ENCODE measurements at places on chromosomes 16 and 17. TPM values are rescaled to one million over a fixed set of nuclear protein-coding genes. Genes with fewer than 3 reads are reported as not detected.

The TMIGD1 gene
- total RNA-seq: not detected

GRCh38 chr16:10871157-10871991 lies 5.6 kb upstream of the CIITA start:
- no peak for DNase-seq
- H3K27me3 ChIP-seq: no peaks in the 10 kb centered on the region
- H3K4me3 ChIP-seq: no peak overlapping the region
- H3K27ac ChIP-seq: no peak overlapping the region
- no peaks in the 10 kb centered on the region for H3K36me3 ChIP-seq
- peaks cover 2% of the 10 kb centered on the region for H3K4me1 ChIP-seq

GRCh38 chr16:11405331-11406176 lies 60.3 kb downstream of the RMI2 start:
- DNase-seq: no peak
- peaks cover 2% of the 10 kb centered on the region for H3K4me1 ChIP-seq
- no peaks in the 10 kb centered on the region for H3K27me3 ChIP-seq
- H3K27ac ChIP-seq: no peak overlapping the region
- H3K36me3 ChIP-seq: no peaks in the 10 kb centered on the region

DNA sequence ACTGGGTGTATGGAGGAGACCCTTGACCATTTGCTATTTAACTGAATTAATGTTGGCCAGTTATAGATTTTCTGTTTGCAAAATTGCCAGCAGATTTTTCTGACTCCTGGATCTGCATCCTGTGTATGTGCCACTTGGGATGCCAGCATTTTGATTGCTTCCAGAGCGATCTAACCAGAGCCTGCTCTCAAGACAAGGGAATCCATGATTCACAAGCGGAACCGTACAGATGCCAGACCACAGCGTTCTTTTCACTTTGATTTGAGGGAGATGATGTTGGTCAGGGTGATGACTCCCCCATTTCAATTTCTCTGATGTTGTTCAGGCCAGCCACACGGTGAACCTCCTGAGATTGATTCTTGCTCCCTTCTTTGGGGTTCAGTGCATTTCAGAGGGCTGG lies 228.7 kb downstream of the CDH13 start:
- no peaks in the 10 kb centered on the region for H3K27me3 ChIP-seq
- H3K36me3 ChIP-seq: no peaks in the 10 kb centered on the region
- no peaks in the 10 kb centered on the region for H3K4me1 ChIP-seq
- no peak for DNase-seq
- H3K4me3 ChIP-seq: no peak overlapping the region
- H3K27ac ChIP-seq: no peak overlapping the region

DNA sequence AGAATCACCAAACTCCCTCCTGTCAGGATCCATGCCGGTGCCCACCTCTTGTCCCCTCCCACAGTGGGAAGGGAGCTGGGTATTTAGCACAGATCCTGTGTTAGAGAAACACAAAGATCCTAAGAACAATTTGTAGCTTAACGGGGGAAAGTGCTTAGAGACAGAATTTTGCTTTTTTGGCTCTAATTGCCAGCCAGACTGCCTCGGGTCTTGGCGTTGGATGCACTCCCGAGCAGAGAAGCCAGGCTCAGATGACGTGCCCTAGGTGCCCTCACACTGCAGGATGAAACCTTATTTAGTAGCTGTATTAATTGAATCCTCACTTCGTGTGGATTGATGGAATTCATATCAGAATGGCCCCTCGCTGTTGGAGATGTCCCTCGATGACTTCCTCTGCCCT lies 22.5 kb upstream of the MAF start:
- H3K4me1 ChIP-seq: no peaks in the 10 kb centered on the region
- H3K27ac ChIP-seq: no peak overlapping the region
- H3K36me3 ChIP-seq: no peaks in the 10 kb centered on the region
- no peak overlapping the region for H3K4me3 ChIP-seq

GRCh38 chr16:396605-397004 lies 394 bp upstream of the NME4 start:
- no peaks in the 10 kb centered on the region for H3K27me3 ChIP-seq
- no peaks in the 10 kb centered on the region for H3K36me3 ChIP-seq
- peaks cover 3% of the 10 kb centered on the region for H3K4me1 ChIP-seq
